CD4-positive, alpha-beta T cell treated with Interleukin-6 at 100 ng/mL for 8 hours (primary cell): ENCODE measurements at places on chromosomes 5 and 9.

GRCh38 chr5:11040345-11040744, 279.3 kb upstream of the DAP start:
- DNase-seq, result no peak

DNA sequence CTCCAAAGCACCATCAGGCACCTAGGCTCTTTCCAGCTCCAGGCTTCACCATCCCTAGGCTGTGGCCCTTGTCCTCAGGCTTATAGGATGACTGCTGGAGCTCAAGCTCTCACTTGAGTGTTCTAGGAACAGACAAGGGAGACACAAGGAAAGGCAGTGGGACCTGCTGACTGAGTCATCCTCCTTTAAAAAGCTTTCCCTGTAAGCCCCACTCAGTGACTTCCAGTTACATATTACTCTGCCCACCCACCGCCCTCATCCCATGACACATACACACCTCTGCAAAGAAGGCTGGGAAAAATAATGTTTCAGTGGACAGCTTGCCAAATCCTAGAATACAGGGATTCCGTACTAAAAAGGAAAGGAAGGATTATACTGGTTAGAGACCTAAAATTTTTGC, 154.2 kb upstream of the ZNF366 start:
- no peak for DNase-seq

DNA sequence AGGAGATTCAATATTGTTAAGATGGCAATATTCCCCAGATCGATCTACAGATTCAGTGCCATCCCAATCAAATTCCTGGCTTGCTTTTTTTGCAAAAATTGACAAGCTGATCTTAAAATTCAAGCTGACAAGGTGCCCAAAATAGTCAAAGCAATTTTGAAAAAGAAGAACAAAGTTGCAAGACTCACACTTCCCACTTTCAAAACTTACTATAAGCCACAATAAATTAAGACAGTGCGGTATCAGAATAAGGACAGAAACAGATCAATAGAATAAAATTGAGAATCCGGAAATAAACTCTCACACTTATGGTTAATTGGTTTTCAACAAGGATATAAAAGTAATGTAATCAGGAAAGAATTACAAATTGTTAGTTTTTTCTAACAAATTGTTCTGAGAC, 97.1 kb downstream of the NRG2 start:
- DNase-seq, result no peak

DNA sequence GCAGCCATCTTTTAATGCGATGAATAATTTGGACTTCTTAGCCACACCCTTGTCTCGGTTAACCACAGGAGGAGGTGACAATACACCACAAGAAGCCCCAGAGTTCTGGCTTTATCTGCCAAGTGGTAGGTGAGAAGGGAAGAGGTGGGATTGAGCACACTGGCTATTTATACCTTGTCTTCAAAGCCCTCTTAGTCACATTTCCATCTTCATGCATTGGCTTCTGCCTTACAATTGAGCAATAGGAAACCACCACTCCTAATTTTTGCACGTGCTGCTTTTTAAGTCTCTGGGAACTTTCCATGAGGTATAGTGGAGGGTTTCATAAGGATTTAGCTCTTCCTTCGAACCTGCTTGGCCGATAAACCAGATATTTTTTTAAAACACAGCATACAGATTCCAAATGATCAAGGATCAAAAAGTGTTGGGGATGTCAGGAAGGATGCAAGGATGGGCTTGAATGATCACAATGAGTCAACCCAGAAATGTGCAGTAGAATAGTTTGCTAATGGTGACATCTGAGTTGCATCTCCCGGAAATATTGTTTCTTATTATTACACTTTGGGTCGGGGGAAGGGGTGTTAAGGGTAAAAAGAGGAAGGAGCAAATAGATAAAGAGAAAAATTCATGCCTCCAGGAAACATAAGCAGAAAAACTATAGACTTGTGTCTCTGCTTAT, 25.5 kb downstream of the PLAC8L1 start:
- no peak for DNase-seq

DNA sequence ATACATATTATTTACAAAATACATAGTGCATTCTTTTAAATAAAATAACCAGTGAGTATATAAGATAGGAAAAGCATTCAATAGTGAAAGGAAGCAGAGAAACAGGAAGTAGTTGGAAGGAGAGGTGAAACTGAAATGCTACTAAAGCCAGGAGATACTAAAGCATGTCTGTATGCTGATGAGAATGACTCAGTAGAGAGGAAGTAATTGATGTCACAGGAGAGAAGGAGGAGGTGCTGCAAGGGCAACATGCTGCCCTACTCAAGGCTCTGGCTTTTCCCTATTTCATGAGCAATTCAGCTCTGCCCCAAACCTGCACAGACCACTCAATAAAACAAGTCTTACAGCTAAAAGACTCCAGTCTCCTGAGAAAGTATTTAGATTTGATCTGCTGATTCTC, 108.5 kb upstream of the TXNDC8 start:
- no peak for DNase-seq

- DNase-seq, result peak; percentile 46
These were observed 4.1 kb upstream of the KCNMB1 start for GRCh38 chr5:170393235-170393634.

- no peak for DNase-seq
These were observed at the start of gene C1QTNF3 for GRCh38 chr5:34043099-34043876. Gene C1QTNF3 (minus strand): TSS chr5:34043213. CDS start chr5:34043125, 88 bp downstream.

- DNase-seq, result no peak
These were observed 6.0 kb upstream of the ZNF354C start for GRCh38 chr5:179054036-179054785.

DNA sequence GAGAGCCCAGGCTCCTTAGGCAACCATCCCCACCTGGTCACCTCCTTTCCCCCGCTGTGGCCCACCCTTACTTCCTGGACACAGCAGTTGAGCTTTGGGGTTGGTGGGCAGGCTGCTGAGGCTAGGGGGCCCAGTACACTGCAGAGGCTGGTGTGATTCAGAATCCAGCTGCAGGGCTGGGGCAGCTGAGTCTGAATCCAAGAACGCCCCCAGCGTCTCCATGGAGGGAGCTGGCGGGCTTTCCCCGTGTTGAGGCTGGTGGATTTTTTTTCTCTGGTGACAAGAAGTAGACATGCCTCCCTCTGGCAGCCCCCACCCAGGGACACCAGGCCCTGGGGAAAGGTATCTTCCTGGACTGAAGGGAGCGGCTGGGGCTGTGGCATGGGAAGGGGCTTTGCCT, 104.8 kb downstream of the RXRA start:
- DNase-seq, result no peak

DNA sequence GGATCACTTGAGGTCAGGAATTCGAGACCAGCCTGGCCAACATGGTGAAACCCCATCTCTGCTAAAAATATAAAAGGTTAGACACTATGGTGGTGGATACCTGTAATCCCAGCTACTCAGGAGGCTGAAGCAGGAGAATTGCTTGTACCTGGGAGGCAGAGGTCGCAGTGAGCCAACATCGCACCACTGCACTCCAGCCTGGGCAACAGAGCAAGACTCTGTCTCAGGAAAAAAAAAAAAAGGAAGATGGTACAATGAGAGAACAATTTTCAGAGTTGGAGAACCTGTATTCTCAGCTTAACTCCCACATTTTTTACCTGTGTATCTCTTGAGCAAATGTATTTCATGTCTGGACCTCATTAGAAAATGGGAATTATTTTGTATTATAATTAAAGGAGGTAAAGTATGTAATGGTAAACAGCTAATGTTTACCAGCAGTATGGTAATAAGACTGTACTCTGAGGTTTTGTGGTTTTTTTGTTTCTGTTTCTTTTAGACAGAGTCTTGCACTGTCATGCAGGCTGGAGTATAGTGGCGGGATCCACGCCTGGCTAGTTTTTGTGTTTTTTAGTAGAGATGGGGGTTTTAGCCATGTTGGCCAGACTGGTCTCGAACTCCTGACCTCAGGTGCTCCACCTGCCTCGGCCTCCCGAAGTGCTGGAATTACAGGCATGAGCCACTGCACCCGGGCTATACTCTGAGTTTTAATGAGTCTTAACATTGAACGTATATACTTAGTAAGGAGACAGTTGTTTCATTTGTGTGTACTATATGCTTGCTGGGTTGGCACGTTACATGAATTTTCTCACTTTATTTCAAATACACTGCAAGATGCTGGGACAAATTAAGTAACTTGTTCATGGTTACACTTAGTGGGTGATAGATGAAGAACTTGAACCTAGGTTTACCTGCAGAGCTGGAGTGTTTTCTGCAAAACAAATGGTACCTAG, 16.2 kb downstream of the UHRF2 start:
- DNase-seq, result peak; percentile 12

GRCh38 chr5:108678091-108678490, 69.6 kb upstream of the FER start:
- DNase-seq, result no peak

- no peak for DNase-seq
These were observed 21.7 kb downstream of the RXRA start for GRCh38 chr9:134347996-134348395.

GRCh38 chr9:93096811-93097382, 880 bp downstream of the CARD19 start:
- DNase-seq, result no peak

- DNase-seq, result no peak
These were observed 3.4 kb downstream of the COL5A1 start for GRCh38 chr9:134644725-134645606.

- no peak for DNase-seq
These were observed 11.5 kb upstream of the GDNF start for GRCh38 chr5:37851305-37851704.

- no peak for DNase-seq
These were observed 99.7 kb downstream of the PLCXD3 start for GRCh38 chr5:41410737-41411136.

- no peak for DNase-seq
These were observed 53.9 kb downstream of the TSSK1B start for GRCh38 chr5:113380807-113381326.

DNA sequence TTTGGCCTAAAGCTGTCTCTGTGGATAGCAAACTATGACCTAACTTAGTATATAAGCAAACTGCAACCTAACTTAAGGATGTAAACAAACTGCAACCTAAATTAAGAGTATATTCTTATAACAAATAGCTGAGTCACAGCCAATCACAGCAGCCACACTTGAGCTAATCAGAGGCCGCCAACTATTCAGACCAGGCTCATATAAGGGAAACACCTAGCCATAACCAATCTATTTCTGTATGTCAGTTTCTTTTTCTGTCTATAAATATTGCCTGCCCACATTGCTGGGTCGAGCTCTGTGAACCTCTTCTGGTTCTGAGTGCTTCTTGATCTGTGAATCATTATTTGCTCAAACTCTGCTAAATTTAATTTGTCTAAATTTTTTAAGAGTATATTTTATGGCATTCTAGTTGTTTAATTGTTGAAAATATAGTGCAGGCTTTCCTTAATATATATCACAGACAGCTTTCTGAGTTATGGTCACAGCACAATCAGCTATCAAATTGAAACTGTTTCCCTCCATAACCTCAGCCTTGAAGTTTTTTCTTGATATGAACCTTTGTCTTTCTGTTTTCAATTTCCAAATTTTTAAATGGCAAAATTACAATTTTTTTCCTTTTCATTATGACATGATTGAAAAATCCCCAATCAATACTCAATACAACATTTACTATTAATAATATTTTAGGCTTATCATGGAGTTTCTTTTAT, 327.1 kb upstream of the NUDT12 start:
- DNase-seq, result no peak

- no peak for DNase-seq
These were observed 45.5 kb downstream of the RXRA start for GRCh38 chr9:134371731-134372130.

DNA sequence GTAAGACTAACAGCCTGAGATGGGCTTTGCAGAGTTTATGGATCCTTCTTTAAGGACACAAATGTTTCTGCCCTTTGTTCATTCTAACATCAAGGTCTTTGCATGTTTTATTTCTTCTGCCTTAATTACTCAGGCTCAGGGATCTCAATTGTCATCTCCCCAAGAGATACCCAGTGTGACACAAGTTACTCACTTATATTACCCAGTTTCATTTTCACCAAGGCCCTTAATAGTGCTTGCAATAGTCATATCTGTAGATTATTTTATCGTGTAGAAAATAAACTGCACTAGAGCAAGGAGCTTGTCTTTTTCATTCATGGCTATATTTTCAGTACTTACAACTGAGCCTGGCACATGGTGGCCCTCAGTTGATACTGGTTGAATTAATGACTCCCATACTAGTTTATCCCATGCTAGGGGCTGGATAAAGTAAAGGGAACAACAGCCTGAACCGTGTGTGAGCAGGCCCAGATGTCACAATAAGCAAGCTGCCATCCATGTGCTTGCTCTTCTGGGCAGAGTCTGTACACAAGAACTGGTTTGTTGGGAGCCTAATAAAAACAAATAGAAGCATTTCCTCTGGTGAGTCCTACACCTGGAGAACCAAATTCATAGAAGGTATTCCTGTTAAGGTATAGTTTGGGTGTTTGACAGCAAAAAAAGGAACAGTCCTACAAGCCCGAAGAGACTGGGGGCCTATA, 112.5 kb upstream of the CD180 start:
- DNase-seq, result no peak

GRCh38 chr9:130938652-130939404, at the start of gene FIBCD1:
Gene FIBCD1 (minus strand): TSS chr9:130939247. CDS start chr9:130938607, 640 bp downstream.
- DNase-seq, result no peak

DNA sequence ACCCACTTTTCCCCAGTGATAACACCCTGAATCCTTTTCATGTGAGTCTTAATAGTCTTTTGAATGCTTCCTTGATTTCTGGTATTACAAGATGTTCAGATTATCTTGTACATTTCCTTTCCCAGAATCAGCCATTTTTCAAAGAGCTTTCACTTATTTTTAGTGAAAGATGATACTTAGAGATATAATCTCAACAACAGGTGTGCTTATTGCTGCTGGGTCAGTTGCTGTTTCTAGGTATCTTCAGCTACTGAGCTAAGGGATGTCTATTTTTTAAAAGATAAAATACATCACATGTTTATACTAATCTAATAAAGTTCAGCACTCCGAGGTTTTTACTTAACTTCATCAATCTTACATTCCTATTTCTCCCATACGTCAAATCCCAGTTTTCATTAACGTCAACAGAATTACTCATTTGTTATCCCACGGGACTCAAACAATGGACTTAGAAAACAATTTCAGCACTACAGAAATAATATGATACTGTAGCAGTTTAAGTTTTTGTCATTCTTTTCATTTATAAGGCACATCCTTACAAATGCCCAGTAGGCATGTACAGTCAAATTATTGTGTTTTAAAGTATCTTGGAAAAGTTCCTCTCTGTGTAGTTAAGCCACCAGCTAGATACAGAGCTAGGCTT, 9.0 kb downstream of the PCDHAC1 start:
- no peak for DNase-seq

DNA sequence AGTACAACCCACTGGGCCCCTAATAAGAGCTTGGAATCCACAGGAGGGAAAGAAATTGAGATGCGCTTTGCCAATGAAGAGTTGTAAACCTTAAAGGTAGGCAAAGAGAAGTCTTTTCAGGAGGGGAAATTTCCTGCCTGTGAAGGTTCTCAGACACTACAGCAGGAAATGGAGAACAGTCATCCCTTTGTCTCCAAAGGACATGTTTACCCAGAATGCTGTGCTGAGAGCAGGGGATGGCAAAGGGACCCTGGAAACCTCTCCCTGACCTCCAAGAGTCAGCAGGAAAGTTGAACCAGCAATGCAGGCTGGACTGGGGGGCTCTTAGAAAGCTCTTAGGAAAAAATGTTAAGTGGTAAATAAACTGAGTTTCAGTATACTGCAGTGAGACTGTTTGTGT, 103.2 kb downstream of the AK8 start:
- DNase-seq, result no peak

GRCh38 chr9:105757496-105758251, 63.3 kb downstream of the TMEM38B start:
- DNase-seq, result no peak
